ENCODE measurements at places on chromosomes 6 and 20. TPM values are rescaled to one million over a fixed set of nuclear protein-coding genes. Genes with fewer than 3 reads are reported as not detected.

PMEPA1 gene
- 14.2 TPM for total RNA-seq

RAET1E gene
- total RNA-seq, result not detected

HRH3 gene
- total RNA-seq, result 0.23 TPM

NHLRC1 gene
- 3.2 TPM for total RNA-seq

PTCHD4 gene
- total RNA-seq, result 2.1 TPM

PAX1 gene
- total RNA-seq, result 0.23 TPM

TRAPPC3L gene
- 0.06 TPM for total RNA-seq

ADISSP gene
- 23.7 TPM for total RNA-seq

FAM209B gene
- total RNA-seq, result not detected

GATA5 gene
- 11.7 TPM for total RNA-seq

RIPOR3 gene
- total RNA-seq, result 18.1 TPM

ATG5 gene
- 40.6 TPM for total RNA-seq

SLA2 gene
- total RNA-seq, result 0.64 TPM

PSORS1C2 gene
- total RNA-seq, result 0.29 TPM

GINS1 gene
- 8.0 TPM for total RNA-seq

LAMP5 gene
- total RNA-seq, result 4.0 TPM

PAK5 gene
- 0.06 TPM for total RNA-seq

SYNJ2 gene
- 12.3 TPM for total RNA-seq

GUCA1A gene
- total RNA-seq, result not detected

BFSP1 gene
- 1.8 TPM for total RNA-seq

HTR1E gene
- total RNA-seq, result 0.93 TPM

ME1 gene
- 2.3 TPM for total RNA-seq

CCDC170 gene
- 3.1 TPM for total RNA-seq

PPP1R3G gene
- total RNA-seq, result 5.0 TPM

KIAA1755 gene
- 4.2 TPM for total RNA-seq

OVOL2 gene
- total RNA-seq, result 1.7 TPM

BTN1A1 gene
- total RNA-seq, result not detected

RNF217 gene
- 33.4 TPM for total RNA-seq

C6orf141 gene
- 0.99 TPM for total RNA-seq

CST9 gene
- not detected for total RNA-seq

KIAA0408 gene
- 5.1 TPM for total RNA-seq

ZNF341 gene
- total RNA-seq, result 3.1 TPM

Measured in metanephros (tissue), 2 donors.